ENCODE measurements at places on chromosomes 16 and 17.
A peak's percentile ranks its signal among the peaks of the same experiment; 100 is the strongest.

- DNase-seq: peak; percentile 23
Measured at GRCh38 chr17:8837563-8838075, 29.9 kb downstream of the PIK3R6 start.

GRCh38 chr17:16952401-16952800, 19.5 kb downstream of the TNFRSF13B start:
- no peak for DNase-seq

DNA sequence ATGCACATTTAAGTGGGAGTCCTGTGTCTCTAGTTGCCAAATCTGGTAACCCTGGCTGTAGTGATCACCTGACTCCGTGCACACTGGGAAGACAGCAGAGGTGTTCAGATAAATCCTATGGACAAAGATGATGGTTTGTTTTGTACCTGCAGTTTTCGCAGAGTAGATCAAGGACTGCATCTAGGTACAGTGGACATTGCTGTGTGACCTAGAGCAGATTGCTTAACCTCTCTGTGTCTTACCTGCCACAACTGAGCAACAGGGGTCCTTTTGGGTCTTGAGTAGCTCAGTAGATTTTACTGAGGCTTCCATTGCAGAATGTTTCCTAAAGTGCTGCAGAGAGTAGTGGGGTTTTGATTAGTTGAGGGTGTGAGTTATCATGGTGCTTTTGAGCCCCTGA, 160.8 kb downstream of the SHISA9 start:
- DNase-seq: no peak

- no peak for DNase-seq
Measured at GRCh38 chr17:75854881-75855309, 240 bp downstream of the WBP2 start.

DNA sequence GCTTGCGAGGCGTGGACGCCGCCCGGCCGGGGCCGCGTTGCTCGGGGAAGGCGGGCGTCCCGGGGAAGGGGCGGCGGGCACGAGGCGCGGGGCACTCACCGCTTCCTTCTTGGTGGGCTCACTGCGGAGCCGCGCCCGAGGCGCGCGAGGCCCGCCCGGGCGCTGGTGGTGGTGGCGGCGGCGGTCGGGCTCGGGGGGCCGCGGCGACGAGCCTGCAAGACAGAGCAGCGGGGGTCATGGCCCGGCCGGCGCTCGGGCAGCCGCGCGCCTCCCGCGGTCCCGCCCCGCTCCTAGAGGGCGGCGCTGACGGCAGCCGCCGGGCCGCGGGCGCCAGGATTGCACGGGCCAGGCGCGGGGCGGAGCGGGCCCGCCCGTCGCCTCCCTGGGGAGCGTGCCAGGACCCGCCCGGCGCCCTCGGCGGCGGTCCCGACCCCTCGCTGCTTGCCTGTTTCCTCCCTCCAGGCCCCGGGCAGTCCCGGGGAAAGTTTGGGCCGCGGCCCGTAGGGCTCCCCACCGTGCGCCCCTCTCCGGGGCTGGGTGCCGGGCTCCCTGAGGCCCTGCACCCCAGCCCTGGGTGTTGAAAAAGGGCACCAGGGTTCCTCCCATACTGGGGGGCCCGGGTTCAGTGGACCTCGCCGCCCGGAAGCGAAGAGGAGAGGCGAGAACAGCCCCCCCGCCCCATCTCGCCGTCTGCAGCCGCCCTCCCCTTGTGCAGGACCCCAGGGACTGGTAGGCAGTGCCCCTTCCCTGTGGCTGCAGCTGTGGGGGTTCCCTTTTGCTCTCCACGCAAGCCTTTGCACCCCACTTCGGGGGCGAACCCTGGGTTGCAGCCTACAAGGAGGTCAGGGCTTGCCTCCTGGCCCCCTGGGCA, at the start of gene C16orf74:
Gene C16orf74, minus strand, starts transcription at position 270 of the 871 bp plus-strand sequence. CDS start 15,879 bp downstream, outside the sequence.
- peak; percentile 56 for DNase-seq

DNA sequence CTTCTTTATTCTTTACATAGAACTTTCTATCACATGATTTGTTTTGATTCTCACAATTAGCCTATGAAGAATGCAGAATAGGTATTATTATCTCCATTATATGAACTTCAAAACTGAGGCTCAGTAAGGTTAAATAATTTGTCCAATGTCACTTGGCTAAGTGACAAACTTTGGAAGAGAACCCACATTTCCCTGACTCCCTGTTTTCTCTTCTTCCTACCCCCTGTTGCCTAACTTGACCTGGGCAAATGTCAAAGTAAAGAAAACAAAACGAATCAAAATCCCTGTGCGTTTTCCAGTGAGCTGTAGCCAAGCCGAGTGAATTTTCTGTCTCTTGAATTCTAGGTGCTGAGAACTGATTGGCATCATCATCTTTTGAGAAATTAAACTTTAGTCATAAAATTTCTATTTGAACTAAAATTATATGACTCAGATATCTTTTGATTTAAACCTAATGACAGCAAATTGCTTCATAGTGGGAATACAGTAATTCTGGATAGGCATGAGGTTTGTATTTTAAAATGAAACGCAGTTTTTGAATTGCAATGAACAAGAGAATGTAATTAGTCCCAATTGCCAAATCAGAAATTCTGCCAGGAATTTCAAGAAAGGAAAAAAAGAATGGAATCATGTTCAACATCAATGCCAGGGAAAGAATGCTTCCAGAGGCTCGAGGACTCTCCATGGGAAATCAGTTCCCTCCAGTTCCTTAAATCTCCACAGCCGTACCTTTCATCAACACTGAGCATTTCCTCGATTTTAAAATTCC, 4.6 kb upstream of the NACA2 start:
- DNase-seq: no peak

All from fibroblast of skin of right biceps (primary cell).